Naive thymus-derived CD4-positive, alpha-beta T cell (primary cell): ENCODE measurements at places on chromosomes 13 and 19. TPM values are rescaled to one million over a fixed set of nuclear protein-coding genes. Genes with fewer than 3 reads are reported as not detected.

GRCh38 chr19:4368128-4368820 is 24.9 kb downstream of the MPND start:
- no peak for DNase-seq

DNA sequence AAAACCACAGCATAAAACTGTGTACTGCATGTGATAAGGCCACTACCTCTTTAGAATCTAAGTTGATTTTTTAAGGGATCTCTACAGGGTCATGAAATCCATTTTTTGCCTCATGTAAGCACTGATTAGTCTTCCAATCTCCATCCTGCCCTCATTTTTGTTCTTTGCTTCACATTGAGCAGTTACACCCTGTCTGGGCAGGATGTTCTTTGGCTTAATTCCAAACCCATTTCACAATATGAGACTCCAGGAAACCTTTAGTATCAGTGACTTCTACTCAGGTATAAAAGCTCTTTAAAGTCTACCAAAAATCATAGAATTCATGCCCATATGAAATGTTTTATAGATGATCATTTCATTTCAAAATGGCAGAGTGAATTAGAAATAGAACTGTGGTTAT is 592.6 kb downstream of the TBC1D4 start:
- DNase-seq: no peak

- no peak for DNase-seq
Measured at GRCh38 chr13:102774214-102774568, 605 bp upstream of the TEX30 start.

DNA sequence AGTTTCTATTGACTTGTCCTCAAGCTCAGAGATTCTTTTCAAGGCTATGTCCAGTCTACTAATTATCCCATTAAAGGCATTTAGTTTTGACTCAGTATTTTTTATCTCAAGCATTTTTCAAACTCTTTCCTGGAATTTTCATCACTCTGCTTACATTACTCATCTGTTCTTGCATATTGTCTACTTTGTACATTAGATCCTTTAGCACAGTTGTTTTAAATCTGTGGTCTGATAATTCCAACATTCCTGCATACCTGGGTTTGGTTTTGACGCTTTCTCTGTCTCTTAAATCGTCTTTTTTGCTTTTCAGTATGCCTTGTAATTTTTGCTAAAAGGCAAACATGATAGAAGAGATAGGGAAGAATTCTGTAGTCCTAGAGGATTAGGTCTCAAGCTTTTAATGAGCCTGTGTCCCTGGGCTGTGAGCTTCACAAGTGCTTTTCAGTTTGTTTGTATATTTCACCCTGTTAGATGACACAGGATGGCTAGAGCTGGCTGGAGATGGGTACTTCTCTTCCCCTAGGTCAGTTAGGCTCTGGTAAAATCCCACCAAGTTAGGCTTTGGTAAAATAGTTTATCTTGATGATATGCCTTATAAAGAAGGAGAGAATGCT is 46.1 kb upstream of the GPC6 start:
- DNase-seq: no peak

- peak; percentile 80 for DNase-seq
Measured at GRCh38 chr13:73625562-73626339, 508.5 kb downstream of the KLF12 start.

DNA sequence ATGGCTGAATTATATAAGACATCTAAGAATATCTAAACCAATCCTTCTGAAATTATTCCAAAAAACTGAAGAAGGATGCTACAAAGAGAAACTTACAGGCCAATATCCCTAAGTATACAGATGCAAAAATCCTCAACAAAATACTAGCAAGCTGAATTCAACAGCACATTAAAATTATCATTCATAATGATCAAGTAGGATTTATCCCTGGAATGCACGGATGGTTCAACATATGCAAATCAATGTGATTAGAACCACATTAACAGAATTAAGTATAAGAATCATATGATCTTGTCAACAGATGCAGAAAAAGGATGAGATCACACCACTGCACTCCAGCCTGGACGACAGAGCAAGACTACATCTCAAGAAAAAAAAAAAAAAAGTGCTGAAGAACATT is 13.3 kb downstream of the ZNF560 start:
- DNase-seq: no peak

DNA sequence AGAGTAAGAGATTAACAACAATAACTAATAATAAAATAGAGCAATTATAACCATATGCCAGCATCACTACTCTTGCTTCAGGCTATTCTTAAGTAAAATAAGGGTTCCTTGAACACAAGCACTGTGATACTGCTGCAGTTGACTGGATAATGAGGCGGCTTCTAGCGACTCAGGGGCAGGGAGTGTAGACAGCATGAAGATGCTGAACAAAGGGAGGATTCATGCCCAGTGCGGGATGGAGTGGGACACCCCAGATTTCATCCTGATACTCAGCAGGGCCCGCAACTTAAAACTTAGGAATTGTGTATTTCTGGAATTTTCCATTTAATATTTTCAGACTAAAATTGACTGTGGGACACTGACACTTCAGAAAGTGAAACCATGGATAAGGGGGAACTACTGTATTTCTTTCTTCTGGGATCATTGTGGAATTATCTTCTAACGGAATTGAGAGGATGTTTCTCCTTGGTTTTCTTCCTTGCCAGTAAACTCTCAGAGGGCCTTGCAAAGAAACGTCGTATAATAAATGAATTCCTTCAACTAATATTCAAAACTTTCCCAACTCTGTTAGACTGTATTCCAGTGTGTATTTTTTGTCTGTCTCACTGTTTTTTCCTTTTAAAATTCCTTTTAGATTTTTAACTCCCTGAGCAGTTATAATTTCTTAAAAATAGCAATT is 127.5 kb downstream of the B3GLCT start:
- DNase-seq: no peak

DNA sequence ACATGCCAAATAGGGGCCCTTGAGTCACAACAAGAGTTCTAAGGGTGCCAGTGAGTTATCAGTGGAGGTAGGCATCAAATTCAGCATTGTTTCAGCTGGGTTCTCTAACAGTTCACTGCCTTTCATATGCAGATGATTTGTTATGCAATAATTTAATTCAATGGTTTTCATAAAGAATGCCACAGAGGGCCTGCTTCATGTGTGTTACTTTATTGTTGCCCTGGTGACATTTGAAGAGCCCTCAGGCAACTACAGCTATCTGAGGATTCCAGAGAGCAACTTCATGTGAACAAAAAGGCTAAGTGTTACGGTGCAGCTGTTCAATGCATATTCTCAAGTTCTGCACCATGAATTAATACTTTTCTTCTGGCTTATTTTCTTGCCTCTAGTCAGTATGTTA is 43.1 kb upstream of the STARD13 start:
- no peak for DNase-seq

- DNase-seq: no peak
Measured at GRCh38 chr19:6288737-6289136, 9.0 kb upstream of the MLLT1 start.

PTPRH gene
- not detected for polyA plus RNA-seq

CEACAM16 gene
- not detected for polyA plus RNA-seq

ATXN8OS gene
- polyA plus RNA-seq: not detected
